ENCODE measurements at places on chromosomes 3 and 15.

DNA sequence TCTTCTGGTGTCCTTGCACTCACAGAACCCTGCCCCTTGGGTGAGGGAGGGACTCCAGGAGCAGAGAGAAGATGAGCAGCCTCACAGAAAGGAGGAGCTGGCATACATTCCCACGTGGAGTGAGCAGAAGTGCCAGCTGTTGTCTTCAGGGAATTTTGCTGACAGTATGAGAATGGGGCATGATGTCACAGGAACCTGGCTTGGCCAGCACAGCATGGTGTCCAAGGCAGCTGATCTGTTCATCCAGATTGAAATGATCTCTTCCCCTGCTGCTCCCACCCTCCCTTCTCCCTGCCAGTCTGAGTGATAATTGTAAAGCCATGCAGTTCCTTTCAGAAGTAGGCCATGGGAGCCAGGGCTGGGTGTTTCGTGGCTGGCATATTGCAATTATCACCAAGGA is 53.3 kb downstream of the GJD2 start:
- DNase-seq = no peak

DNA sequence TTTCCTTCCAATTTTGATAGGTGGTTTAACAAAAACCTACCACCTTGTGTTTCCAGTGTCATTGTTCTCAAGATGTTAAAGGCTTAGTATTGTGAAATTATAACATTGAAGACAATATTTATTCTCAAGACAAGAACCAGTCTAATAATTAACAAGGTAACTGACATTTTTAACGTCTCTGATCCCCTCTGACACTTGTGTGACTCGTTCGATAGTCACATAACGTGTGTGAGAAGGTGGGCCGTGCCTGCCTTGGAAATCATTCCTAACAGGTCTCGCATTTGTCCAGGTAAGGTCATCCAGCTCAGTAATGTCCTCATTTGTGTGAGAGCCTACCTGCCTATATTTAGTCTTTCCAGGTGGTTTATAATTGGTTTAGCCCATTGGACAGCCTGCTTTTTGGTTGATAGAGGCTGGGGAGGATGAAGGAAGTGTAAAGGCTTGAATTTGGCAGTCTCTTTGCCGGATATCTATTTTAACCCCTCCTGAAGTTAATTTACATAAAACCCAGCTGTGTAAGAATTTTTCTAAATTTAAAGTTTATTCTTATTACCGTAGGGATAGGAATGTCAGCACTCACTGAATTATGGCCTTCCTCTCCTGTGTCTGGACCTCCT is 94.4 kb downstream of the AKAP13 start:
- no peak for DNase-seq

DNA sequence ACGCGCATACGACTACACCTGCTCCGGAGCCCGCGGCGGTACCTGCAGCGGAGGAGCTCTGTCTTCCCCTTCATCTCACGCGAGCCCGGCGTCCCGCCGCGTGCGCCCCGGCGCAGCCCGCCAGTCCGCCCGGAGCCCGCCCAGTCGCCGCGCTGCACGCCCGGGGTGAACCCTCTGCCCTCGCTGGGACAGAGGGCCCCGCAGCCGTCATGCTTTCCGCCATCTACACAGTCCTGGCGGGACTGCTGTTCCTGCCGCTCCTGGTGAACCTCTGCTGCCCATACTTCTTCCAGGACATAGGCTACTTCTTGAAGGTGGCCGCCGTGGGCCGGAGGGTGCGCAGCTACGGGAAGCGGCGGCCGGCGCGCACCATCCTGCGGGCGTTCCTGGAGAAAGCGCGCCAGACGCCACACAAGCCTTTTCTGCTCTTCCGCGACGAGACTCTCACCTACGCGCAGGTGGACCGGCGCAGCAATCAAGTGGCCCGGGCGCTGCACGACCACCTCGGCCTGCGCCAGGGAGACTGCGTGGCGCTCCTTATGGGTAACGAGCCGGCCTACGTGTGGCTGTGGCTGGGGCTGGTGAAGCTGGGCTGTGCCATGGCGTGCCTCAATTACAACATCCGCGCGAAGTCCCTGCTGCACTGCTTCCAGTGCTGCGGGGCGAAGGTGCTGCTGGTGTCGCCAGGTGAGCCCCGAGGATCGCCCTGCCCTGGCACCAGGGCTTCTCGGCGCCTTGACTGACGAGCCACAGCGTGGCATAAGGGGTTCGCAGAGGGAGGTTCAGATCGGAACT is 420 bp downstream of the SLC27A2 start:
- DNase-seq = peak; percentile 48

DNA sequence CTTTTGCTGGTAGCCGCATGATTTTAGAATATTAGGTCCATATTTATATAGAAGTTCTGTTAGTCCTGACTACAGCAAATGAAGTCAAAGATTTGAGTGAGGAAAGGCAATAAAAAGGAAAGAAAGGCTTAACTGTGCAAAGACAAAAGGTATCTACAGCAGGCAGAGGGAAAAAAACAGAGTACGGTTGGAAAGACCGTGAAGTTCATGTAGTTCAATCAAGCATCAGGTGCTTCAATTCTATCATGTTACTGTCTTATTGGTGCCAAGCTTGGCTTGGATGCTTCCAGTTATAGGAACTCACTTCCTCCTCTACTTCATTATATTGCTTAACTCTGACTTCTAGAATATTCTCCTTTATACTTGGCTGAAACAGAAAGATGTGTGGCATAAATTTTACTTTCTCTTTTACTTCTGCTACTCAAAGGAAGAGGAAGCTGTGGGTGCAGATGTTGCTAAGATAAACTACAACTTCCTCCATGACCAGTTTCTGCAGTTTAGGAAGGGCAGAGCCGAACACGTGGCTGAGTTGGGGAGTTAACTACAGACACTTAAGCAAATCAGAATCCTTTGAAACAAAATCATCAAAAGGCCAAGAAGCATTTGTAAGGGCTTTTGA is 72.6 kb upstream of the ZBED2 start:
- peak; percentile 84 for DNase-seq

DNA sequence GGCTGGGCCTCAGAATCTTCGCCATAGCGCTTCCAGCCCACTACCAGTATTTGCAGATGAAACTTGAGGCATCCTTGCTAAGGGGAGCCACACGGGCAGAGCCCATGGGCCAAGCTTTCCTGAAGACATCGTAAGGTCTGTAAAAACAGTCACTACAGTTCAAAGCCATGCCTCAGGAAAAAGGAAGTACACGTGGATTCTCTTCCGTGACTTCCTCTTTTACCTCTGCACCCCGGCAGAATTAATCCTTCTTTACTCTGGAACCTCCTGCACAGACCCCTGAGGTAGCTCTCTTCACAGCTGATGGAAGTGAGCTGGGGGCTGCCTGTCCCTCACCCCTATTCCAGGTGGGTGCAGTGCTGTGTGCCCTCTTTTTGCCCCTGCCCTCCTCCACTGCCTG is 129.2 kb downstream of the CHDH start:
- DNase-seq = no peak

GRCh38 chr3:37494216-37494615 is 319.8 kb upstream of the LRRFIP2 start:
- no peak for DNase-seq

- peak; percentile 14 for DNase-seq
Observed at GRCh38 chr3:60086811-60087210, 1037.0 kb upstream of the CFAP20DC start.

DNA sequence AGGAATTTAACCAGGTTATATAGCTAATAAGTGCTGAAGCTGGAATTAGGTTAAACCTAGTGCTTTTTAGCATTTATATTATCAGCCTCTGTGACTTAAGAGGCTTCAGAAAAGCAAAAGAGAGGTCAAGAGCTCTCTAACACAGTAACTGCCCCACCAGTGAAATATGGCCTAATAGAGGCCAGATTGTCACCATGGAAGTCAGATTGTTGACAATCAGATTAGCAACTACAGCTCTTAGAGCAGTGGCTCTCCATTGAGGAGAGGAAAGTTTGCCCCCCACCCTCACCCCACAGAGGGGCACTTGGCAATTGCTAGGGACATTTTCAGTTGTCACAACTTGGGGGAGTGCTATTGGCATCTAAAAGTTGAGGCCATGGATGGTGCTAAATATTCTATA is 23.3 kb upstream of the LMOD3 start:
- DNase-seq = no peak

DNA sequence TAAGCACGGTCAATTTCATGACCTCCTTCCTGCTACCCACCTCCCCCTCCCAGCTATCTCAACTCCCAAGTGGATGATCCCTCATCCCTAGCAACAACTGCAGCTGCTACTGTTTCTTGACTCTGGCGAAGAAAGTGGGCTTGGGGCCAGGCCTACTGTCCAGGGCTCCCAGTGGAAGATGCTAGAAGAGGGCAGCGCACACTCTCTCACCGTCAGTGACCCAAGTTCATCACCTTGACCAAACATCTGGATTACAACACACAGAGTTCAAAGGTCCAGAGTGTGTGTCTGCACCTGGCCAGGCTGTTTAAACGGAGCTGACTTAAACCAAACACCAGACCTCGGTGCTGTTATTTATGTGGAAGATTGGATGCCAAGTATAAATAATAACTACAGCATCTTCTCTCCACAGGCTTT is 385.6 kb downstream of the SHQ1 start:
- DNase-seq = no peak

DNA sequence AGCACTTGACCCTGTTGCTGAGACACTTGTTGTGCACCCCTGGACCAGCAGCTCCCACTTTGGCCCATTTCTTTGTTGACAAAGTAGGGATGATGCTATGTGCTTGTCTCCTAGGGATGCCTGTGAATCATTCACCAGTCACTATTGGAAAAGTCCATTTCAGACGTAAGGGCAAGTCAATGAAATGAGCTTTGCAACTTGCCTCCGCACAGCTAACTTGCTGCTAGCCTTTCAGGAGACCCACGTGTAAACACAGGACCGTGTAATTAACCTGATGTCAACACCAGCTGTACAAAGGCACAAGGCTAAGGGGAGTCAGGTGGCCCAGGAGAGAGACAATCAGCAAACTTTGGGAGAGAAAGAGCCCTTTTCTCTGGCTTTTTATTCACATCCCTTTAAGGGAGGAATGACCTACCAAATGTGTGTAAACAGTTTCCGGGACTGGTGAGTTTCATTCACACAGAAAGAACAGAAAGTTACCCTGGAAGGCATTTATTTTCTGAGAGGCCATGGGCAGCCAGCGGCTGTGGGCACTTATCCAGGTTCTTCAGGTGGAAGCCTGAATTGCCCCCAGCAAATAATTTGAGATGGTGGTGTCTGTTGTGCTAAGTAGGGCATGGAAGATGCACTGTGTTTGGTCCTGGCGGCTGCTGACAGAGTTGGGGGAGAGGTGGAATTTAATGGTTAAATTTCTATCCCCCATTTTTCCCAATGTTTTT is 54.0 kb downstream of the TIPARP start:
- no peak for DNase-seq

DNA sequence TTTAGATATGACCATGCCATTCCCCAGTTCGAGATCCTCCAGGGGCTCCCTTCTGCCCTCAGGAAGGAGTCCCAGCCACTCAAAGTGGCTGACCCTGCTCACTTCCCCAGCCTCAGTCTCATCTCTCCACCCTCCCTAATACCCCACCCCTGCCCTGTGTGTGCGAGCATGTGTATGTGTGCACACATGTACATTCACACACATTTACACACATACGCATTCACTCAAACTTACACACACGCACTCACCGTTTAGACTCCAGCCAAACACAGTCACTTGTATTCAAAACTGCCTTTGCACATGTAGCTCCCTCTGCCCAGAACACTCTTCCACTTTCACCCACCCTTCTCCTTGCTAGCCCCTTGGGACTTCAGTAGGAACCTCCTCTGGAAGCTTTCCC is 11.4 kb downstream of the PLA2G4E start:
- DNase-seq = no peak

GRCh38 chr3:128588147-128588546 is 62.5 kb downstream of the RPN1 start:
- no peak for DNase-seq

GRCh38 chr15:79897701-79898113 is 893 bp upstream of the MTHFS start:
- DNase-seq = peak; percentile 37

DNA sequence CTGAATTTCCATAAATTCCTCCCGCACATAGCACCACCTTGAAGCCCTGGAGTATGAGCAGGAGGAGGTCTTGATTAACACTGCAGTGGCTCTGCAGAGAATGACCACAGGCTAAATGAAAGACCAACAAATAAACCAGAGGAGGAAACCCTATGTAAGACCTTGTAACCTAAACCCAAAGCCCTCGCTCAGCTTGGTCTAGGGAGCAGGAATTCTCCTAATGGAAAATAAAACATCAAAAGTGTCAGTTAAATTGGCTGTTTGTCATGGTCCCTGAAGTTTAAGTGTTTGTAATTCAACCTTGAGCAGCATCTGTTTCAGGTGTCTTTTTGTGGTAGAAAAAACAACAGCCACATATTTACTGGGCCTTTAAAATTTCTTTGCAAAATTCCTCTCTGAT is 9.2 kb upstream of the UBE2Q2 start:
- no peak for DNase-seq

DNA sequence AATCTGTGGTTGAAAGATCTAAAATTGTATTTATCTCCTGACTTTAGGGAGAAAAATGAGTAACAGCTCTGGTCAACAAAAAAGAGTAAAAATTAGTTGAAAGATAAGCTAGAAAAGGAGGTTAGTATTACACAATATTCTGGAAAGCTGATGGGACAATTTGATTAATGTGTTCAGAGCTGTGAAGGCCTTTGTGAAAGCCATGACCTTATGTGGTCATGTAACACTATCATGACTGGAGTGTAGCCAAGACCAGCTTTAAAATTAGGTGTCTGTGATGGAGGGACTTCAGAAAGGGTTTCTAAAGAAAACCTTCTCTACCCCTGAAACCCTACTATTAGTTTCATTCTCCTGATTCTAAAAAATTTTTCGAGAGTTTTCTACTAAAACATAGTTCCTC is 127.2 kb downstream of the NFKBIZ start:
- DNase-seq = no peak

- DNase-seq = no peak
Observed at GRCh38 chr15:69793781-69794451, 303.8 kb downstream of the TLE3 start.

DNA sequence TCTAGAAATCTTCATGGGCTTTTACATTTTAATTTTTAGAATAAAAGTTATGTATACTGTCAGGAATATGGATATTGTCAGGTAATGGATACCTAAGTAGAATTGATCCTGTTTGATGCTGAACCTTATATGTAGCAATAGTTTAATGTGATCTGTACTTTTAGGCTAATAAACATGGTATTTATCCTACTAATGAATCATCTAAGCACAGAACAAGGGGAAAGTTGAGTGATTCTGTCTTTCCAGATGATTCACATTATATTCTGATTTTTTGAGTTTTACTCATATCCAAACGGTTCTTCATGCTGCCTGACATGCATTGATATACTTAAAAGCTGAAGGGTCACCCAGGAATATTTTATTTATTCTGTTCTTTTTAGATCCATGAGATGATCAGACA is 34.5 kb downstream of the FANCI start:
- no peak for DNase-seq

DNA sequence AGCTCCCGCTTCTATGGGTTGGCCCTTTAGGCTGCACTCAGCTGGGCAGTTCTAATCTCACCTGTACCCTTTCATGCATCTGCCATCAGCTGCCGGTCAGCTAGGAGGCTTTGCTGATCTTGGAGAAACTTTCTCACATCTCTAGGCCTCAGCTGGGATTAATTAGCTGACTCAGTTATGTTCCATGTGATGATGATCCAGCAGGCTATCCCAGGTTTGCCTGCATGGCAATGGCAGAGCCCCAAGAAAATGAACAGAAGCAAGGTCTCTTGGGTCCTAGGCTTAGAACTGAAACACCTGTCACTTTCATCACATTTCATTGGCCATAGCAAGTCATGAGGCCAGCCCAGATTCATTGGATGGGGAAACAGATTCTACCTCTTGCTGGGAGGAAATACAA is 304.6 kb upstream of the TBC1D5 start:
- no peak for DNase-seq

- no peak for DNase-seq
Observed at GRCh38 chr15:34651997-34652725, 68.7 kb upstream of the GOLGA8B start.

- no peak for DNase-seq
Observed at GRCh38 chr15:52013151-52013791, 5.7 kb upstream of the MAPK6 start.
